Cardiac septum (tissue), 1 donor: ENCODE measurements at places on chromosomes 6 and 20. TPM values are rescaled to one million over a fixed set of nuclear protein-coding genes. Genes with fewer than 3 reads are reported as not detected.

DNA sequence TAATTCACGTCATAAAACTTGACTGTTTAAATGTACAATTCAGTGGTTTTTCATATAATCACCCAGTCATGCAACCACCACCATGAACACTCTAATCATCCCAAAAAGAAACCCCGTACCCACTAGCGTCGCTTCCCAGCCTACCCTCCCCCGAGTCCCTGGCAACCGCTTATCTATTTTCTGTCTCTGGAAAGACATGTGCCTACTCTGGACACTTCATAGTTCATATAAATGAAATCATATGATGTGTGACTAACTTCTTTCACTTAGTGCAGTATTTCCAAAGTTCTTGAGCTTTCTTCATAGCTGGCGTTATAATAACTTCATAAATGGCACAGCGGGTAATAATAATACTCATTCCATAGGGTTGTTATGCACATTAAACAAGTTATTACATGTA, 215.2 kb downstream of the MYLK4 start:
- DNase-seq = no peak

DNA sequence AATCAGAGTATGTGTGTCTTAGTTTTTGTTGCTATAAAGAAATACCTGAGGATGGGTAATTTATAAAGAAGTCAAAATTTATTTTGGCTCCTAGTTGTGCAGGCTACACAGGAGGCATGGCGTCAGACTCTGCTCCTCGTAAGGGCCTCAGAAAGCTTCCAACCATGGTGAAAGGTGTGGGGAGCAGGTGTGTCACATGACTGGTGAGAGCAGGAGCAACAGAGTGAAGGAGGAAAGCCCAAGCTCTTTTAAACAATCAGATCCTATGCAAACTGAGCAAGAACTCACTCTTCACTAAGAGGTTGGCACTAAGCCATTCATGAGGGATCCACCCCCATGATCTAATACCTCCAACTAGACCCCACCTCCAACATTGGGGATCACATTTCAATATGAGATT, 1524.3 kb downstream of the HACE1 start:
- no peak for DNase-seq

GRCh38 chr6:169943241-169944060, 192.0 kb downstream of the ERMARD start:
- DNase-seq = peak; percentile 29

DNA sequence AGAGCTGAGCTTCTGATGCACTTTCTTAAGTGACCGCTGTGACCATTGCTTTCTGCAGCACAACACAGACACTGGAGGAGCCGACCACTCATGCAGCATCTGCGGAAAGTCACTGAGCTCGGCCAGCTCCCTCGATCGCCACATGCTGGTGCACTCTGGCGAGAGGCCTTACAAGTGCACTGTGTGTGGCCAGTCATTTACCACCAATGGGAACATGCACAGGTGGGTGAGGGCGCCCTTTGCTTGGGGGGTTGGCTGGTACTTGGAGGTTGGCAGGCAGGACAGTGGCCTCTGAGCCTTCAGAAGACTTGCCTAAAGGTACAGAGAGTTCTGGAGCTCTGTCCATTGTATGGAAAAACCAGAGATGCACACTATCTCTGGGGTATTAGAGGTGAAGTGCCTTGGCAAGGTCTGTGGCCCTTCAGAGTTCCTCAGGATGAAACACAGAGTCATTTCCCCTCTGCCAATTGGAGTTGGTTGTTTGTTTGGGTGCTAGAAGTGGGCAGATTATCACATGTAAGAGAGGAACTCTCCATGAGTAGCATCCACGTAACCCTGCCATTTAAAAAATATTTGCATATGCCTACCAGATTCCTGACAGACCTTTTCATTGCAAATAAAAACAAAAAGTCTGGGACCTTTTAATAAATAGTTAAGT, 81.5 kb downstream of the RREB1 start:
- DNase-seq = no peak

DNA sequence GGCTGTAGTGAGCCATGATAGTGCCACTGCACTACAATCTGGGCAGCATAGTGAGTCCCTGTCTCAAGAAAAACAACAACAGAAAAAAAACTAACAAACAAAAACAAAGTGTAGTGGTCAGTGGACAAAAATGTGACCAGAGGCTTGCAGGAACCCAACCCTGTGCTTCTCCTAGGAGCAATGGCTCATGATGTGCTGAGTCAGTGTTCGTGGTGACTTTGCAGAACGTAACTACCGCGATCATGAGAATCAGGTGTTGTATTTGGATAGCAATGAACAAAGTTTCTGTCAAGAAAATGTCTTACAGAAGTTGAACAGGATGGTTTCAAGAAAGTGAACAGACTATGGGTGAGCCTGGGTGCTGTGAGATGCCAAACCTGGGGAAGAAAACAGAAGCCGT, 18.5 kb upstream of the FOXC1 start:
- DNase-seq = peak; percentile 51

DNA sequence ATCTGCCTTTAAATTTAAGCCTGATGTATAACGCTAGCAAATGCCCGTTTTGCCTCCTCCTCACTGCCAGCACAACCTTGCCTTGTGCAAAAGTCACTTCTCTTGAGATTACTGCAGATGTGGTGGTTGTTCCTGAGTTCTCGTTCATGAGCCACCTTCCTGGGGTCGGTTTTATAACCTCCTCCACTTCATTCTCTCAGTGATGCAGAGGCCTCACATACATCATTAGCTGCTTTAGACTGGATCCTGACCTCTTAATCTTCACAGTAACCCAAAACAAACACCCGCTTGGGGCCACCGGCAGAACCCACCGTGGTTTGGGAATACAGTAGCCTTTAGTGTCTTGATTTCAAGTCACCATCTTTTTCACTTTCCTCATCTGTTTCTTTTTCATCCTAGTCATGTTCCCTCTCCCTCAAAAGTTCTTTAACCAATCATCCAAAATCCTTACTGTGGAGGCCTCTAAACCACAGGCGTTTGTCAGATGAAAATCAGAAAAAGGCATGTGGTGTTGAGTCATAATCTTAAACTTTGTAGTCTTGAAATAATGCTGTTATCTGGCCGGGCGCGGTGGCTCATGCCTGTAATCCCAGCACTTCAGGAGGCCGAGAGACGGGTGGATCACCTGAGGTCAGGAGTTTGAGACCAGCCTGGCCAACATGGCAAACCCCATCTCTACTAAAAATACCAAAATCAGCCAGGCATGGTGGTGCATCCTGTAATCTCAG, 430.3 kb upstream of the SOX4 start:
- DNase-seq = no peak

DNA sequence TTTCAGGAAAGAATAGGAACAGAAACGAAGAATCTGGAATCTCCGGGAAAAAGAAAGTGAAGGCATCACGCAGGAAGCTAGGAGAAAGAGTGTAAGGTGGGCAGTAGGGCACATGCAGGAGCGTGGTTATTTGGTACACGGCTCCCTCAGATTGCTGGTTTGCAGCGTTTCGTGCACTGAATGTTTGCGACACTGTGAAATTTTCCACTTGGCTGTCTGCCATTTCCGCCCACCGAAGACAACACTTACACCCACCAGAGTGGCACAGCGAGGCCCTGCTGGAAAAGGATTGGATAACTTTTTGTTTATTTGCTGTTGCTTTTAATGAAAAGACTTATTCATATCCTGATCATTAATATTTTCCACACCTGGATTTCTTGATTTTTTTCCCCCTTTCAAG, 248.3 kb downstream of the GMPR start:
- DNase-seq = no peak

- no peak for DNase-seq
These were observed 78.4 kb downstream of the GINS1 start for GRCh38 chr20:25485872-25486271.

DNA sequence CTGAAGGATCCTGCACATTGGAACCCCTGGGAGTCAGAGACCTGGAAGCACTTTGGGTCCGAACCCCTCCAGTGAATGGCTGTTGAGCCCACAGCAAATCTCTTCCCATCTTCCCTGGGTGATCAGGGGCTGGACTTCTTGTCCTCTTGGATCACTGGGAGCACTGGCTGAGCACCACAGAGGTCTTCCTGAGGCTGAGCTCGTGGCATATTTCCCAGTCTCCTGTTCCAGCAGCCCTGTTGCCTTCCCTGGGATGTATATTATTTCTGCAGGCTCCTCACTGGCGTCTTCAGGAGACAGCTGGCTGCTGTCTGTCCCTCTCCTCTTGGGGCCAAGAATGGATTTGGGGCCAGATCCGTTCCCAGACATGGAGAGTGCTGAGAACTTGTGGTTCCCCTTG, 43.4 kb downstream of the PTK7 start:
- DNase-seq = peak; percentile 43

GRCh38 chr20:34179637-34180360, 61.4 kb upstream of the ASIP start:
- no peak for DNase-seq

DNA sequence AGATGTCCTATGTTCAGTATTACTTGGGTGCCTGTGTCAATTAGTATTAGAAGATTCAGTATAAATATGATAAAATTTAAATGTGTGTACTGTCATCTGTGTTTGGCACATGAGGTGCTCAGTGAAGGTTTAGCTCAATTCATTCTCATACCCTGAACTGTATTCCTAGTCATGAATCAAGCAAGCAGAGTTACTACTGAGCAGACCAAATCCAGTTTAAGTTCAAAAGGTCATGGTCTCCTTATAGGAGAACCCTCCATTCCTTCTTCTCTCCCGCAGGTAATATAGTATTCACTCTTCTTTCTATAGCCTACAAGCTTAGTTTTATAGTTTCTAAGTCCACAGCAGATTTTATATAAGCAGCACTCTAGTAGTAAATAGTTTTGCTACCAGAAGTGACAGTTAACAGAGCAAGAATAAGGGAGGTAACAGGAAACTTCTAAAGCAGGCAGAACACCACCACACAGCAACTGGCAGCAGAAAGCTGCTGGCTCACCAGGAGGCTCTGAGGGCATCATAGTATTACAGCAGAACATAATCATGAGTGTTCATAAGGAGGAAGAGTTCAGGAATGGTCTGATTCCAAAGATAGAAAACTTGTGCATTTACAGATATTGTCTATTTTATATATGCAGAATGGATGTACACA, 133.2 kb downstream of the SLC16A10 start:
- no peak for DNase-seq

DNA sequence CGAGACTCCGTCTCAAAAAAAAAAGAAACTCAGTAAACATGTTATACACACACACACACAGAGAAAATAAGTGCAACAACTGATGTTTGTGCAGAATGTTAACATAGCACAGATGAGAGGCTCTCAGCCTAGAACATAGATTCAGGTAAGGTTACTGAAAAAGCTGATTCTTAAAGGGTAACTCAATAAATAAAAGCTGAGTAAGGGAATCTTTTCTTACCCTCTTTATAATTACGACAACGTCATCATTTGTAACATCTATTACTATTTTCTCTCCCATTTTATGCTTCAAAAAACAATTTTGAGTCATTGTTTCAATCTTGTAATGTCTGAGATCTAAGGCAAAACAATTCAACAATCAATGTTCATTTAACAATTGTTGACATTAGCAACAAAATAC, 644.8 kb downstream of the RFPL4B start:
- DNase-seq = no peak

DNA sequence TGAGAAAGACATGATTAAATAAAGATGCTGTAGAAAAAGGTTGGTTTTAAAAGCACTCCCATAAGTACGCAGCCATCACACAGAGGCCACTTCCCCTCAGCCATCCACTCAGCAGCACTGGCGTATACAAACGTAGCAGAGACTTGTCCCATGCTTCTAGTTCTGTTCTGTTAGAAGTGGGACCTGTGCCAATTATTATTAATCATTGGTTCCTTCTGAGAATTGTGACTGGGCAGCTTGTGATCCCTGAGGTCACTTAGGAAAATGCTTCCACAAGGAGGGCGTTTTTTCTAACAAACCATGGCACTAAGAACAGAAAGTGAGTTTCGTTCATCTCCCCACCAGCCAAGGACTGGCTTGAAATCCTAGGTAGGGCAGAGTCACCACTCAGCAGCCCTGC, 53.9 kb downstream of the FAM120B start:
- no peak for DNase-seq

DNA sequence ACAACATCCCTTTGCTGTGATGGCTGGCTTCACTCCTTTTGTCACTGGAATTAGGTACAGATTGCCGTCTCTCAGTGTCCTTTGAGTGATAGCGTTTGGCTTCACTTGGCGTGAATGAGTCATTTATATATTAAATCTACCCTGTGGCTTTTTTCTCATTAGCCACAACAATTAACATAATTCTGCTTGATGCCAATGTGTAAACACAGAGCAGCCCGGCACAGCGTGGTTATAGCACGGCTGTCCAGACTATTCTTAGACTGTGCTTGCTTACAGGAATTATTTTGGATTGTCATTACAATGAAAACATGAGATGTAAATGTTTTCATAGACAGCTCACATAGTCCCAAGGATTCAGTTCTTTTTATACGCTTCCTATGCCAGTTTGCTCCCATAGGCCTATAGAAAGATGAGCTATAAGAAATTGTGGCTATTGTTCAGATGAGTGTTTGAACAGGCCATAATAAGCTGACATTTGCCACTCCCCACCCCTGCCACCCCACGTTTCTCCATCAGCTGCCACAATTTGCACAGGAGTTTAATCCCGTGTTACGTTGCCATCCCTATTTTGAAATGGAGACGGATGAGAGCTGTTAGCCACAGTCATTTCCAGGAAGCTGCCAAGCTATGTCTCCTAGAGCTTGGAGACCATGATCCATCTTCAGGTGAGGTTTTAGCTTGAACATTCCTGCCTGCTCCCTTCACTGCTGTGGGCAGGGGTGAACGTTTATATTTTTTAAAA, 65.9 kb downstream of the PPP1R14C start:
- no peak for DNase-seq

DNA sequence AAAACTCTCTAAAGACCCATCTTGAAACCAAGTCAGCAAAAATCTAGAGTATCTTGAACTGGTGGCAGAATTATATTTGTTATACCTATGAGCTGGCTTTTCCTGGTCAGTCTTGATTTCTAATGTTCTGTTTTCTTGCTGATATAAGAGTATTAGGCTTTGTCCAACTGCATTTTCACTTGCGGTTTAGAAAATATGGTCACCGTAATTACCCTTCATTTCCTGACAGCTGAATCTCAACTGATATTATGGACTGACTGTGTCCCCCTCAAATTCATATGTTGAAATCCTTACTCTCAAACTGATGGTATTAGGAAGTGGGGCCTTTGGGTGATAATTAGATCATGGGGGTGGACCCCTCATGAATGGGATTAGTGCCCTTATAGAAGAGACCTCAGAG, 72.1 kb downstream of the TXLNB start:
- no peak for DNase-seq

DNA sequence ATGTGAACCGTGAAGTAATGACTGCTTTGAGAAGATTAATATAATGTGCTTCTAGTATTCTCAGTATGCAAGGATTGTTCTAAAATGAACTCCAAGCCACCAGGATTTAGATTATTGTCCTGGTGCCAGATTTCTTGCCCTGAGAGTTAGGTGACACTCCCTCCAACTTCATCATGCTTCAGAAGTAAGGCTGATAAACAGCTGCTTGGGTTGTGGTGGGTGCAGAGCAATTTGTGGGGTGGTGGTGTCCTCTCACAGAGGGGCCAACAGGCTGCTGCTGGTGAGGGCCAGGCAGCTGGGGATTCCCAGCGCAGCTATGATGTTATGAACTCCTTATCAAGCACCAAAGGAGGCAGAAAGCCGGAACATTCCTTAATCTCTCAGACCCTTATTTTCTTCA, 114.6 kb downstream of the MCHR2 start:
- no peak for DNase-seq

CDSN gene
- total RNA-seq = not detected

DPPA5 gene
- total RNA-seq = not detected

GMPR gene
- 71.0 TPM for total RNA-seq

LRRC73 gene
- 1.5 TPM for total RNA-seq

RGS17 gene
- total RNA-seq = 0.43 TPM

AGER gene
- total RNA-seq = 3.5 TPM

KCNQ5 gene
- not detected for total RNA-seq

ADGRB3 gene
- total RNA-seq = 0.51 TPM

PBOV1 gene
- total RNA-seq = not detected

SALL4 gene
- total RNA-seq = 0.08 TPM

CTCFL gene
- total RNA-seq = not detected
